Nephron progenitor cell (in vitro differentiated cells): ENCODE measurements at places on chromosomes 5 and 9.

- no peak for DNase-seq
Observed at GRCh38 chr5:147051193-147051592, 172.6 kb upstream of the PPP2R2B start.

- no peak for DNase-seq
Observed at GRCh38 chr5:166881802-166882201, 1409.6 kb upstream of the WWC1 start.

- DNase-seq = no peak
Observed at GRCh38 chr5:14608169-14608568, 26.6 kb downstream of the OTULINL start.

DNA sequence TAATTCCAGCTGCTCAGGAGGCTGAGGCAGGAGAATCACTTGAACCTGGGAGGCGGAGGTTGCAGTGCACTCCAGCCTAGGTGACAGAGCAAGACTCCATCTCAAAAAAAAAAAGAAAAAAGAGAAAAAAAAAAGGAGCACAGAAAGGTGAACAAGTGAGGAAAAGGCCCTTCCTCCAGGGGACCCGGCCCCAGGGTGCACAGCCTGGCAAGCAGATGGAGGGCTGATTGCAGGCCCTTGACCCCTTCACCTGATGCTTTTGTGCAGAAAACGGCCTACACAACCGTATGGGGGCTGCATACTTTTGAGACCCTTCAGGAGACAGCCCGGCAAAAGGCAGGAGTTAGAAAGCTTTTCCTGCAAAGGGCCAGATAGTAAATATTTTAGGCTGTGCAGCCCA lies 33.9 kb downstream of the HRH2 start:
- DNase-seq = no peak

DNA sequence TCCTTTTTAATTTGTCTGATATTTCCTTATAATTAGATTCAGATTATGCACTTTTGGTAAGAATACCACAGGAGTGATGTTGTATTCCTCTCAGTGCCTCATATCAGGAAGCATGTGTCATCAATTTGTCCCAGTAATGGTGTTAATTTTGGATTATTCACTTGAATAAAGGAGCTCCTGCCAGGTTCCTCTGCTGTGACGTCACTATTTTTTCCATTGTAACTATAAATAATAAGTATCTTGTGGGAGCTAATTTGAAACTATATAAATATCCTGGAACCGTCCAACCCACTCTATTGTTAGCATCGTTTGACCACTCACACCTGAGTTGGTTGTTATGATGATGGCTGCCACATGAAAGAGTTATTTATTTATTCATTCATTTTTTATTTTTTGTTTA lies 107.9 kb downstream of the INVS start:
- no peak for DNase-seq

DNA sequence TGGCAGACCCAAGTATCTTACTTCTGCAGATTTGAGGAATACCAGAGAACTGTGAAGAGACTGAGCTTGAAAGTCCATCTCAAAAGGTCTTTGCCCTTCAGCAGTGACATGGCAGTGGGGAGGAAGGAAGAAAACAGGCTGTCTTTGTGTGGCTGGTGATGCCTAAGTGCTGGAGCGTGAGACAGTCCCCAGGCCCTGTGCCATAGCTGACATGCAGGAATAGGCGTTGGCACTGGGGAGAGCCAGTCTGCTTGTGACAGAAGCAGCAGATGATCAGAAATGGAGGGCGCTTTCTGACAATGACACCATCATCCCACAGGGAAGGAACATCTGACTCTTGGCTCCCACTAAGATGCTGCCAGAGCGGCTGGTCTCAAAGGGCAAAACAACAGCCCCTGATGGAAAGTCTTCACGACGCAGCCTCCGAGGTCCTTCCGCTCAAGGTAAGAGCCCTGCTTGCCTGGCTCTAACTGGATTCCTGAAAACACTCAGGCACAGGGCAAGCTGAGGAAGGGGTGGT lies 15.5 kb upstream of the GLRX start:
- DNase-seq = no peak

- no peak for DNase-seq
Observed at GRCh38 chr9:8709731-8710130, 910.2 kb upstream of the DMAC1 start.

GRCh38 chr5:120072068-120072761 lies 391.9 kb upstream of the PRR16 start:
- no peak for DNase-seq

DNA sequence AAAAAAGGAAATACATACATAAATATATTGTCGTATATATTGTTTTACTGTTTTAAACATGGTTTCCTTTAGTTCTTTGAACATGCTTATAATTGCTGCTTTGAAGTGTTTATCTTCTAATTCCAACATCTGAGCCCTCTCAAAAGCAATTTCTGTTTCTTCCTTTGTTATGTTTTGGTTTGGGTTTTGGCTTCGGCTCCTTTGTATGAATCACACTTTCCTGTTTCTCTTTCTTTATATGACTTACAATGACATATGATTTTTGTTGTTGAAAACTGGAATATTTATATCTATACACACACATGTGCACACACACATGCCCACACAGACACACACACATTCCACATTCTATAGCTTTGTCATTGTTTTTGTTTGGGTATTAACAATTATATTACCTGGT lies 1206.7 kb downstream of the CDH12 start:
- no peak for DNase-seq

GRCh38 chr5:124865603-124866354 lies 119.3 kb upstream of the ZNF608 start:
- DNase-seq = no peak

DNA sequence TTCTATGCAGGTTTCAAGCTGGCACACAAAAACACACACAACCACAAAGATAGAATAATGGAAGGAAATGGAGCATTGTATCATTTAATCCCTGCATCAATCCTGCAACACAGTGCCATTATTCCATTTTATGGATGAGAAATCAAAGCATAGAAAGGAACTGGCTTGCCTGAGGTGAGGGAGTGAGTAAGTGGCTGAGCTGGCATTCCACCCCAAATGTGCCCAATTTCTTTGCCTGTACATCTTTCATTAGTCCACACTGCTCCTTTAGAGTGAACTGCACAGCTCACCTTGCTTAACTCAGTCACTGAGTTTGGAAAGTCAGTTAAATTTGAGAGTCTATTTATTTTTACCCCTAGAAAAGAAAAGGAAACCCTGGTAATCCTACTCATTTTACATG lies 28.9 kb downstream of the ZNF366 start:
- DNase-seq = no peak

DNA sequence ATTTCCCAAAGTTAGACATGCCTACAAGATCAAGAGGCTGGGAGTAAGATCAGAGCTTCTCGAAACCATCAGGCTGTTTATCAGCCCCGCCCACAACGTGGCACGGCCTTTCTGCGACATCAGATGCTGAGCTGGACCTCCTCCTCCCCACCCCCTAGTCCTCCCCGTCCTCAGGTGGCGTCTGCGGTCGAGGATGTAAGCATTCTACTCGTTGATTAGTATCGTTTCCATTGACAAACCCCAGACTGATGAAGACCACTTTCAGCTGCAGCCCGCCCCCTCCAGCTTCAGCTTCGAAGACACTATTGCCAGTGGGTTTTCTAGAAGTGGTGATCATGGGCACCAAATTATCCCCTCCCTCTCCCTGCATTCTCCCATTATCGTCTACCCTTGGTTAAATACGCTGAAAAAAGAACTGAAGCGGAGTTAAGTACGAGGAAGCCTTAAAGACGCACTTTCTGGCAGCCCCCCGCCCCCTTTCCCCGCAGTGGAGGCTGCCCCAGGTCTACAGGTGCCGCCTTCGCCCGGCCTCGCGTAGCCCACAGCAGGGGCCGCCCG lies 1.1 kb downstream of the PPIC start:
- peak; percentile 30 for DNase-seq

DNA sequence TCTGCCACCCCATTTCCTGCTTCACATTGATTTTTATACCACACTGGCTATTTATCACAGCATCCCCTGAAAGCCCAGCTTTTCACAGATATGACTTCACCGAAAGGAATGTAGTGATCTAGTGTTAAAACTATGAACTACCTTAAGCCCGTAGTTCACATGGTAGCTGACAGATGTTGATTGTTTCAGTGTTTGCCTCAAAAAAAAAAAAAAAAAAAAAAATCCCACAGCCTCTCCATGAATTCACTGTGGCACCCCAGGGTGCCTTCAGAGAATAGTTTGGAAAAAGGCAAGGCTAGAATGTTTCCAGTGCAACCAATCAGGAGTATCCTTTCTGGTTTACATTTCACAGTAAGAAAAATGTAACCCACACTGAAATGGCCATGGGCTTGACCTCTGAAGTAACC lies 37.1 kb downstream of the GLIS3 start:
- no peak for DNase-seq

- DNase-seq = no peak
Observed at GRCh38 chr5:78215972-78216371, 78.5 kb downstream of the AP3B1 start.

DNA sequence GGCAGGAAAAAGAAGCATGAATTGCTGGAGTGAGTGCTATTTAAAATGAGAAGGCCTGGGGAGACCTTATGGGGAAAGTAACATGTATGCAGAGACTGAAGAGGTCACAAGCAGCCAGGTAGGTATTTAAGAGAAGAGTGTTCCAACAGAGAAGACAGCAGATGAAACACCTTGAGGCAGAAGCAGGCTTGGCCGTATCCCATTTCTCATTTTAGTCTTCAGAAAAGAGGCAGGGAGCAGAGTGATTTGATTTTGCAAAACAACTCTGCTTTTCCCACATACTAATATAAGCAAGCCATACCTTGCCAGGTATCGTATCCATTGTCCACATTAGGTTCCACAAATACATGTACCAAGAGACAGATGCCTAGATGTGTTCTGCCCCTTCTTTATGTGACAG lies 244.3 kb downstream of the ASTN2 start:
- no peak for DNase-seq

DNA sequence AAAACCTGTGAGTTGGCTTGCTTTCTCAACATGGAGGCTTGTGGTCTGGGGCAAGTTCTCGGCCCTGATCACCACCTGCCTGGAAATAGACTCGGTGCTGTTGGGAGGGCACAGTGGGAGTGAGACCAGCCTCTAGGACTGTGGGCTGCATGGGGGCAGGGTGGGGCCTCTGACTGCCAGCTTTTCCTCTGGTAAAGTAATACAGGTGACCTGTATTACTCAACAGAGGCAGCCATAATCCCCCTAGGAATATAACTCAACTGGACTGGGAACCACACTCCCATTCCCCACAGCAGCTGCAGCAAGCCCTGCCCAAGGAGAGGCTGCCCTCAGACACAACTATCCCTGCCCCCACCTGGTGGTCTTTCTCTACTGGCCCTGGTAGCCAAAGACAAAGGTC lies 72.8 kb downstream of the C9orf153 start:
- DNase-seq = no peak

DNA sequence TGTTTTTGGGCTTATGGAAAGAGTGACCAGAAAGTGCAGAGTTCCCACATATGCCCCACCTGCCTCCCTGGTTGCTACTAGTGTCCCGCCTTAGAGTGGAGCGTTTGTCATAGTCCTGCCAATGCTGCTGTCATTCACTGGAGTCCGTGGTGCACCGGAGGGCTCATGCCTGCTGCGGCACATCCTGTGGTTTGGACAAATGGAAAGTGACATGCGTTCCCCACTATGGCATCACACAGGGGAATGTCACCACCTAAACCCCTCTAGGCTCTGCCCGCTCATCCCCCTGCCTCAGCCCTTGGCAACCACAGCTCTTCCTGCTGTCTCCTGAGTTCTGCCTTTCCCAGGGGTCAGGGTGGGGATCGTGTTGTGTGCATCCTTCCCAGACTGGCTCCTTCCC lies 29.2 kb downstream of the IRX4 start:
- DNase-seq = no peak

- DNase-seq = peak; percentile 52
Observed at GRCh38 chr5:177494346-177495195, 2.8 kb downstream of the PDLIM7 start.

- DNase-seq = no peak
Observed at GRCh38 chr5:107966201-107966600, 295.5 kb upstream of the EFNA5 start.

GRCh38 chr5:19920761-19921160 lies 67.2 kb downstream of the CDH18 start:
- DNase-seq = no peak

DNA sequence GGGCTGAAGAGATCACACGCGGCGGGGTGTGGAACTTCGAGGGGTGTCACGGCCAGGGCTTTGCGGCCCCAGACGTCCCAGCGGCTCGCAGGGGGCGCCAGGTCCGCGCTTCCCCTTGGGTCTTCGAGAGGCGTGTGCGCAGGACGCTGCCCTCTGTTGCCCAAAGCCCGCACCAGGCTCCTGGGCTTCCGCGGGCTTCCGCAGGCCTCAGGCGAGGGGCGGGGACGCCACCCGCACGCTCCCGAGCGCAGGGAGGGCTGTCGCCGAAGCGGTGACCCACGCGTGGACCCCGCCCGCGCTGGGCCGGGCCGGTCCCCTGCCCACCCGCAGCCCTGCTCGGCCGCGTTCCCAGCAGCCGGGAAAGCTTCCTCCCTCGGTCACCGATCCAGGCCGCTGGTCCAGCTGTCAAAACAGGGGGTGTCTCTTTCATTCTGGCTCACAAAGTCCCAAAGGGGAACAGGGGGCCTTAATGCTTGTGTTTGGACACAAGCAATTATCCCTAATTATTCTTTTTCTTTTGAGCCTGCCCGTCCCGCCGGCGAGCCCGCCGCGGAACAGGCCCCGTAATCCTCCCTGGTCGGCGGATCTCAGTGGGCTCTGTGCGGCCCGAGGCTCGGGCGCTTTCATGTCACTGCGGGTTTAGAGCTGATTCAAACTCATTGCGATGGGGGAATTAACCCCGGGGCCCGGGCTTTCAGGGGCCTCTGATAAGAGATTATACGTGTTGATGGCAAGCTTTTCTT lies 60.6 kb downstream of the TMEM174 start:
- peak; percentile 55 for DNase-seq

DNA sequence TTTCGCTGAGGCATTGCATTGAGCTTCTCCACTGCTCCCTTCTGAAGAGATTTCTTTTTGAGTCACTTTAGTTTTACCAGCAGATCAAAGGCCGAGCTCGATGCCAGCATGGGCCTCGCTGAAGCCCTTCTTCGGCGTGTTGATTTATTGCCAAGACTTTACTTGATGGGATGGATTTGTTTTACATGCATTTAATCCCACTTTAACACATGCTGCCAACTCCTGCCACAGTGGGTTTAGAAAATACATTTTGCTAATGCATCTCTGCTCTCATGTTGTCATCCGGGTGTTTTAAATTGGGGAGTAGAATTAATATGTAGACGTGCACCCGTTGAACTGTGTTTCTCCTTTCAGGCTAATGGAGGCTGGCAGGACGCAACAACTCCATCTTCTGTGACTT lies 218.3 kb downstream of the PBX3 start:
- no peak for DNase-seq

DNA sequence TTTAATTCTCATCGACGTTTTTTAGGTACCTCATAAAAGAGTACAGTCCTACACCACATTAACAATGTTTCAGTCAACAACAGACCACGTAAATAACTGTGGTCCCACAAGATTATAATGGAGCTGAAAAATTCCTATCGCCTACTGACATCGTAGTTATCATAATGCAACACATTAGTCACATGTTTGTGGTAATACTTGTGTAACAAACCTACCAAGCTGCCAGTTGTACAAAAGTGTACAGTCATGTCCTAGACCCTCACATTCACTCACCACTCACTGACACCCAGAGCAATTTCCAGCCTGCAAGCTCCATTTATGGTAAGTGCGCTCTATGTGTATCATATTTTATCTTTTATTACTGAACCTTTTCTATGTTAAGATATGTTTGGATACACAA lies 16.8 kb downstream of the GNAQ start:
- no peak for DNase-seq

- no peak for DNase-seq
Observed at GRCh38 chr5:32794086-32794485, 83.0 kb downstream of the NPR3 start.
